ENCODE measurements at places on chromosomes 7 and 10.

- no peak for DNase-seq
Measured at GRCh38 chr7:142813226-142813625, 41.6 kb upstream of the EPHB6 start.

- no peak for DNase-seq
Measured at GRCh38 chr7:2159176-2159520, 73.6 kb downstream of the MAD1L1 start.

GRCh38 chr7:12557282-12557681 lies 13.2 kb upstream of the SCIN start:
- no peak for DNase-seq

- no peak for DNase-seq
Measured at GRCh38 chr7:50560865-50561351, 4.3 kb downstream of the DDC start.

GRCh38 chr7:136693166-136694119 lies 175.0 kb upstream of the CHRM2 start:
- DNase-seq: no peak

DNA sequence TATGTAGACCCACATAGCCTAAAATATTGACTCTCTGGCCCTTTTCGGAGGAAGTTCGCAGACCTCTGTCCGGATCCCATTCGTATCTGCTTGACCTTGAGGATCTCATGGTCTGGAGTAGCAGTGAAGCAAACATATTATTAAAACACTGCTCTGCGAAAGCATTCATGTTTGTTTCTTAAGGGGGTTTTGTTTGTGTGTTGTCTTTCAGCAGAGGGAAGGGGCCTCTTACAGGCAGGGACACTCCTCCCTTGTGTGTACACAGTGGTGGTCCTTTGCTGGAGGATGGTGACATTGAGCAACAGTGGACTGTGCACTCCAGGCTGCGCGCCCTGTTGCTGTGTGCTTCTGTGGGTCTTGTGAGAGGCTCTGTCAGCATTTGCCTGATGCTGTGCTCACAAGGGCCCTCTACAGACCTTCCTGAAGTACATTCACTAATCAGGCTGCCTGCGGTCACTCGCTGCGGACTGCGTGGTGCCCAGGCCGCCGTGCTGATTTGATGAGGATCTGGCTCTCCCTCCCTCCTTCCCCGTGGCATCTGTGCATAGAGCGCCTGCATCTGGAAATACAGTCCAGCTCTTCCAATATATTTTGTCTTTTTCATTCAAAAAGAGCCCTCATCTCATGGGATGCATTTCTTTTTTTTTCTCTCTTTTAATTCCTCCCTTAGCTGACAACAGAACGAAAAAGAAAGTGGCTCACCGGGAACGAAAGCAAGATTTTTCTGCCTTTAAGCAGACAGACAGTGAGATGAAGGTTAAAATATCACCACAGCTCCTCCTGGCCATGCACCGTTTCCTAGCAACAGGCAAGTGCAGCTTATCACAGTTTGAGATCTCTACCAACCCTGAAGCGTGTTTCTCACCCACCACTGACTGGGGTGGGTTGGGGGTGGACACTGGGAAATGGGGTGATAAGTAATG lies 135.8 kb downstream of the CNNM2 start:
- DNase-seq: peak; percentile 77

DNA sequence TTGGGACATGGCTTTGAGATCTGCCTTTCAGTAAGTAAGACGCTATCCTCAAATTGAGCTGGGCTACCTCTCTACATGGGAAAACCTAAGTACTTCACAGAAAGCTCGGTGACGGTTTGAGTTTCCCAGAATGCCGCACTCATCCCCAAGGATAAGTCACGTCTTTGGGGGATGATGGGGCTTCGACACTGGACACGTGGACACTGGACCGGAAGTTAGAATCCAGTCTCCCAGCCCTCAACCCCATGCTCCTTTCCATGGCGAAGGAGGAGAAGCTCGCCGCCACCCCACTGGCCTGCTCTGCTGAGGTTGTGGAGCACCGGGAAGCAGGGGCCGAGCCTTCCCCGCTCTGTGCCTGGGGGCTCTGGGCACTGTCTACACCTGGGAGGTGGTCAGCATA lies 27.5 kb downstream of the PTPRE start:
- no peak for DNase-seq

DNA sequence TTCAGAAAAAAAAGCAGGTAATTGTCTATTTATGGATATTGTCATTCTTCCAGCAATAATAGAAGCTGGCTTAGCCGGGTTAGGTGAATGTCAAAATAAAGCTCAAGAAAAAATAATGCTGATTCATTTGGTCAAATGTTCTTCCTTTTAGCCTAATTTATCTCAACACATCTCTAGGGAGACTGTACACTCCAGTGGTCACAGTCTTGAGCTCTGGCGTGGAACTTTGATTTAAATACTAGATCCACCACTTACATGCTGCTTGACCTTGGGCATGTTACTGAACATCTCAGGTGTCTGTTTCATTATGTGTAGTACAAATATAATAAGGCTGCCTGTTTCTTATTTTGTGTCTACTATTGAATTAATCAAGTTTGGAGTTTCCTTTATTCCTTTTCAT lies 22.0 kb downstream of the PRTFDC1 start:
- no peak for DNase-seq

DNA sequence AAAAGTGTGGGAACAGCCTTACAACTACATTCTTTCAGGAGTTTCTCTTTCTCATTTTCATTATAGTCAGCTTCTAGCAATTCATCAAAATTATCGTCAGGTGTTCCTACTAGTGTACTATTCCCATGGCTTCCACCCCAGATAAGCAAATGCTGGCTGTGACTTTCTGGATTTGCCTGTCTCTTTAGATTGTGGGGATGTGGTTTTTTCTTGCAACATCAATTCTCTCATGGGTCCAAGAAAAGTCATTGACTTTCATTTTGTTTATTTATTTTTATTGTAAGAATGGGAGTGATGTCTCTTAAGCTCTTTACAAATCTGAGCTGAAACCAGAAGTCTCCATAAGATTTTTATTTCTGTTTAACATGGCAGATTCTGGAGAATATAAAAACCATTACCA lies 349.7 kb upstream of the SEMA3C start:
- no peak for DNase-seq

GRCh38 chr7:92255308-92255707 lies 9.5 kb downstream of the ANKIB1 start:
- no peak for DNase-seq

DNA sequence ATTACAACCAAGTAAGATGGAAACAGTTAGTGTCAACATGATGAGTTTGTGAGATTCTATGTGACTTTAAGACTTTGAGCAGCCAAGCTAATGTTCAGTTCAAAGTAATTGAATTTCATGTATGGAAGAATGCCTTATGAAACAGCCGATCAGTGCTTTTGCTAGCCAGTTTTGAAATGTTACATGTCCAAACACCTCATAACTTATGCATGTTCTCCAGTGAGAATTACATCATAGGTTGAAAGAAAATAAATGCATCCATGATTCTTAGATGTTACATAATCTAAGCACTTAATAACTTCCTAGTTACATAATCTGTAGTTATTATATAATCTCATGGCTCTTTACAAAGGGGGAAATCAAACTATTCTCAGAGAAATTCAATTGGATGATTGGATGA lies 211.3 kb downstream of the BICC1 start:
- no peak for DNase-seq

- no peak for DNase-seq
Measured at GRCh38 chr10:131177431-131178327, 133.8 kb downstream of the TCERG1L start.

GRCh38 chr7:94436018-94436604 lies 41.4 kb downstream of the COL1A2 start:
- DNase-seq: peak; percentile 39

DNA sequence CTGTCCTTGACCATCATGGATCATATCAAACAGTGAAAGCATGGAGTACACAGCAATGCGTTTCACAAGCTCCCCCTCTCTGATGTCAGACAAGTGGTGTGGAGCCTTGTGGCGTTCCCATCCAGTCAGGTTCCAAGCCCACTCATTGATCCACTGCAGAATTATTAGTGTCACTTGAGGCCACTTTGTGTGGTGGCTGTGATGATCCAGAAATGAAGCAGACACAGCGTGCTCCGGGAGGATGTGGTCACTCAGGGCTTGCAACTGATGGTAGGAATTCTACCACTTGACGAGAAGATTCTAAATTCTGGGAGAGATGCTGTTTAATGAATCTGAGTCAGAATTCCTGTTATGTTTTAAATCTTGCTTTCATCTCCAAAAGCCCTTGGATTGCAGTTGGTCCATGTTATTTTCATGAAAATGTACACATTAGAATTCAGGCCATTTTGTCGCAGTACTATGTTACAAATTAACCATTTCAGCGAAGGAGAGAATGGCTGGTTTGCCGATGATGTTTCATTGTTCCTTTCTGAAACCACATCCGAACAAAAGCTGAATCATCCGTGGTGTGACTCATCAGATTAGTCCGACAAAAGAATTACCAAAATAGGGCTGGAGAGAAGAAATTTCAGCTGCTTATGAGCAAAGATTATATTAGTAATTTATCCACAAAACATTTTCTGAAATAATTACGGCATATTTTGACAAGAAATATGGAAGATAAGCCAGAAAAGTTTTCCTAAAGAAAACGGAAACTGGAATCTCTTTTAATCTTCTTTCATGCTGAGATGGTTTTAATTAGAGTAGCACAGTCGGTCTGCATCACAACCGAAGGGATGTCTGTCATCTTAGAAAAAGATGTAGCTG lies 48.1 kb downstream of the INSYN2A start:
- no peak for DNase-seq

- DNase-seq: no peak
Measured at GRCh38 chr10:108639010-108639409, 1284.3 kb downstream of the XPNPEP1 start.

DNA sequence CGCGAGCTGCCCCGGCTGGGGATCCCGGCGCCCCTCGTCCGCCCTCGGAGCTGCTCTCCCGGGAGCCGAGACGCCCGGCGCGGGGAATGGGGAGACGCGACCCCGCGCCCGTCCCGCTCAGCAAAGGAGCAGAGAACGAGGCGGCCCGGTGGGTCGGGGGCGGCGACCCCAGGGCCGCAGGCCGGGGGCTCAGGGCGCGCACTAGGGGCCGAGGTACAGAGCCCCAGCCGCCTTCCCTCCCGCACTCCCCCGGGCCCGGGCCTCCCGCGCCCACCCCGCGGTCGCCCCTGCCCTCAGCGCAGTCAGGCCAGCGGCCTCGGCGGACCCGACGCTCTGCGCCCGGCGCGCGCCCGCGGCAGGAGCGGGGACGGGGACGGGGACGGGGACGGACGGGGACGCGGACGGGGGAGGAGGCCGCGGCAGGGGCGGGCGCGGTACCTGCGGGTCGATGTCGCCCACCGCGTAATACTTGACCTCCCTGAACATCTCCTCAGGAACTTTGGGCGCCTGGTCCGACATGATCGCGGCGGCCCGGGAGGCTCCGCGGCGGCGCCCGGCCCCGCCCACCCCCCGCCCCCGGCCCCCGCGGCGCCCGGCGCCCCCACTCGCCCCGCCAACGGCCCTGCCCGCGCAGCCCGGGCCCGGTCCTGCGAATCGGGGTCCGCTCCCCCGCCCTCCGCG lies 373 bp downstream of the PAXIP1 start:
- no peak for DNase-seq

DNA sequence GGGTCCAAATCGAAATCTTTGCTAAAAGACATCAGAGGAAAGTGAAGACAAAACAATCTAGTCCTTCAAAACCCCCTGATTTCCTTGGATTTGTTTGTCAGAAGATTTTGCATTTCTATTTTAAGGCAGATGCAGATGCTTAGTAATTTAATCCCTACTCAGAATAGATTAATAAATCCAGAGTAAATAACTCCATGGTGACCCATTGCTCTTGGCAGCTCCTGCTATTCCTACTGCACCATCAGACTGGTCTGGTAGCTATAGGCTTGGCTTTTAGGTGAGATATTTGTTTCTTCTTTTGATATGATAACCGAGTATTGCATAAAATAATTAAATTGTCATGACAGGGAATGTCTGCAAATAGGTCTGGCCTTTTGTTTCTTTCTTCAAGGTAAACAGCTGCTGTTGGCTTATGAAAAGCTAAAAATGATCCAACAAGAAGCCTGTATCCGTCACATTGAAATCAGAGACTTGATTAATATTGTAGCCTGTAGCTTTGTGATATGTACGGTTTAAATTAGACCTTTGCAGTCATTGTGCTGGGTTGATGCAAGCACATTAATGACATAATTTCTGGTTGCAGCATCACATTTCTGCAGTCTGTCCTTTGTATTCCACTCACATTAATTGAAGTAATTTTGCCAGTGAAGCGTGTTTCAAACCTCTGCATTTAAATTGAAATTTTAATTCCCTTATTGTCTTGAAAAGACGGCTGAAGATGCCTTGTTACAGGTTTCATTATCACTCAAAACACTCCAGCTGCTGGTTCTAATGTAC lies 40.7 kb downstream of the EXOC4 start:
- no peak for DNase-seq

DNA sequence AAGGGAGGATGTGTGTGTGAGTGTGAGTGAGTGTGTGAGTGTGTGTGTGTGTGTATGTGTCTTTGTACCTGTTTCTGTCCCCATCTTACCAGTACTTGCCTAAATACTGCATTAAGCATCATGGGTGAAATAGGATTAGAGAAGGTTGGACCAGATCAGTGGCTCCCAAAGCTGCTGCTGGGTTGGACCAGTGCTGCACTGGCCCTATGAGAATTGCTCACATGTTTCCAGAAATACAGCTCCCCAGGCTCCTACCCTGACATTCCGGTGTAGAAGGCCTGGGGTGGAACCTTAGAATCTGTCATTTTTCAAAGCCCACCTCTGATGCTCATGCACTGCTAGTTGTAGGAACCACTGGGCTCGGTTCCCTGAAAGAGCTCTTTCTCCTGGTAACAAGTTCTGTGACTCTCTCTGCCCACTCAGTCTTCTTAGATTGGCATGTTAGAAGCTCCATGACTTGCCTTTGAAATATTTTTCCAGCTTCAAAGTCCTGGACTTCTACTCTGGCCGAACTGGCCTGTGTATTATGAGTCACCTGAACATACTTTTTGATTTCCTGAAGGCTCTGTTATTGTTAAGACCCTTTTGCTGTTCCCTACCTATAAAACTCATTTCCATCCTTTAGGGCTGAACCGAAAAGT lies 224.7 kb downstream of the CUX1 start:
- DNase-seq: no peak

- no peak for DNase-seq
Measured at GRCh38 chr10:114398587-114399331, 5.5 kb downstream of the AFAP1L2 start.

GRCh38 chr7:40356871-40357709 lies 222.3 kb downstream of the SUGCT start:
- no peak for DNase-seq

- no peak for DNase-seq
Measured at GRCh38 chr7:34425194-34425593, 232.8 kb upstream of the NPSR1 start.

- DNase-seq: no peak
Measured at GRCh38 chr10:132962623-132963429, 20.5 kb upstream of the CFAP46 start.

DNA sequence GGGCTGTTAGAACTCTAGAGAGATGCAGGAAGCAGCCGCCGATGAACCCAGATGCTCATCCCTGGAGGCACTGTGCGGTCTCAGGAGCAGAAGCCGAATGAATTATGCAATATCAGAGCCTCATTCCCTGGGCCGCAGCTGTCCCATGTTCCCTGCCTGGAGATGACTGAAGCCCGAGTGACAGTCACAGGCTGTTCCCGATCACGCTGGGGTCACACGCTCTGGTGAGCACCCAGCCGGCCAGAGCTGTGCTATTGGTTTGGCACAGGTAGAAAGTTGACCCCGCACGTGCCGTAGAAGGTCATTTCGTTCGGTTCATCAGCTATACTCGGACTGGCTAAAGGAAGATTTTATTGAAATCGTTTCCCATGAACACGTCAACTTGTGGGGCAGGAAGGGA lies 140.5 kb upstream of the SH2B2 start:
- DNase-seq: no peak

- DNase-seq: peak; percentile 39
Measured at GRCh38 chr7:191981-192649, at the start of gene FAM20C. TSS of gene FAM20C (plus strand) at chr7:192571. CDS start at chr7:193200, 629 bp downstream.

- DNase-seq: no peak
Measured at GRCh38 chr7:68756986-68757495, 841.2 kb upstream of the AUTS2 start.
